ENCODE measurements at places on chromosomes 3 and 15.

DNA sequence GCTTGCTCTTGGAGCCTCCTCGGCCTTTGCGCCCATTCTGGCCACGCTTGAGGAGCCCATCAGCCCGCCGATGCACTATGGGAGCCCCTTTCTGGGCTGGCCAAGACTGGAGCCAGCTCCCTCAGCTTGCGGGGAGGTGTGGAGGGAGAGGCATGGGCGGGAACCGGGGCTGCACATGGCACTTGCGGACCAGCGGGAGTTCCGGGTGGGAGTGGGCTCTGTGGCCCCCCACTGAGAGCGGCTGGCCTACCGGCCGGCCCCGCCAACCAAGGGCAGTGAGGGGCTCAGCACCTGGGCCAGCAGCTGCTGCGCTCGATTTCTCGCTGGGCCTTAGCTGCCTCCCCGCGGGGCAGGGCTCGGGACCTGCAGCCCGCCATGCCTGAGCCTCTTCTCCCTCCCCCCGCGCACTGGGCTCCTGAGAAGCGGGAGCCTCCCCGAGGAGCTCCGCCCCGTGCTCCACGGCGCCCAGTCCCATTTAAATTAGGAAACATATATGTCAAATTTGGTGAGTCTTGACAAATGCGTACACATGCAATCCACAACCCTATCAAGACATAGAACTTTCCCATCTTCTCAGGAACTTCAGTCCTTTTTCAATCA, 97.6 kb upstream of the CNTN3 start:
- DNase-seq = no peak

GRCh38 chr15:84780492-84780891, 32.1 kb downstream of the ZNF592 start:
- DNase-seq = no peak

DNA sequence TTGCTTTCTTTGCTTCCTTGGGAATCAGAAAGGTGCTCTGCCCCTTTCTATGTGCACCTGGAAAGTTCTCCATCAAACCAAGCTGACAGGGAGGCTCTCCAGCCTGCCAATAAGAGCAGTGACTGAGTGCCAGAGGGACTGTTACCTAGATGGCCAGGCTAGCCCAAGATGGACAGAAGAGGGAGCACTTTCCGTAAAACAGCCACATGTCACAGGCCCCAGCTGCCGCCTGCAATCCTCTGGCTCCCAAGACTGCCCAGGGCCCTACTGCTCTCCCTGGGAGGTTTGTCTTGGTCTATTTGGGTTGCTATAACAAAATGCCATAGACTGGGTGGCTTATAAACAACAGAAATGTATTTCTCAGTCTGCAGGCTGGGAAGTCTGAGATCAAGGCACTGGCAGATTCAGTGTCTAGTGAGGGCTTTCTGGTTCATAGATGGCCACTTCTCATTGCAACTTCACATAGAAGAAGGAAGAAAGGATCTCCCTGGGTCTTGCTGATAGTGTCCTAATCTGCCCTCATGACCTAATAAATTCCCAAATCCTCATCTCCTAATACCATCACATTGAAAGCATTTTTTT, 72.3 kb downstream of the TAMM41 start:
- no peak for DNase-seq

DNA sequence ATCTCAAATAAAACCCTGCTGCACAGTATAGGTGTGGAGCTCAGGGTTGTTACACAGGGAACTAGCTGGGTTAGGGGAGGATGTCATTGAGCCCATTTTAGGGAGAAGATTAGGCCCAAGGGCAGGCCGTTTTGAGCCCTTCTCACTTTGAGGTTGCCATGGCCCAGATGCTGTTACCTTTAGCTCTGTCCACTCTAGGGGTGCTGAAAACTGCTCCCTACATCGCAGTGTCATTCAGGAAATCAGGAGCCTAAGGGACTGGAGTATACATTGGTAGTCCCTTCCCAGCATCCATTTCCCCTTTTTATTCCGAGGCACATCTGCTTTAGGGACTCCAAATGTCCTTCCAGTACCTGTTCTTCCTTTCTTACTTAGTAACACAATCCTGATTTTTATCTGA, 79.0 kb upstream of the SELENOK start:
- DNase-seq = no peak

DNA sequence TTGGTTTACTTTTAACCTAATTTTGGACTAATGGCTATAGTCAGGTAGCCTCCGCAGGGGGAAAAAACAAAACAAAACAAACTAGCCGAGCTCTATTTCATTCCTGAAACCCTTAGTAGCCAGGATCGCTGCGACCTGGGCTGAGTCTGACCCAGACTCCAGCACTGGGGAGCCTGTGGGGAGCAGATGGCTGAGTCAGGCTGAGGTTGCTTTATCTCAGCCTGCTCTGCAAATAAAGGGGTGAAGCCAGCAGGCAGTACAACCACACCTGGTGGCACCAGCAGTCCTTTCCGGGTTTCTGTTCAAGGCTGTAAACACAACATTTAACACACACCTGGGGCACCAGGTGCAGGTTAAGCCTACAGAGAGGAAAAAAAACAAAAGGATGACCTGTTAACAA, 27.3 kb downstream of the ABHD2 start:
- DNase-seq = no peak

- no peak for DNase-seq
These were observed 11.0 kb upstream of the MEIS2 start for GRCh38 chr15:37111427-37111717.

GRCh38 chr3:101632586-101632985, 44.3 kb downstream of the ZBTB11 start:
- DNase-seq = no peak

GRCh38 chr15:85419161-85419560, 38.8 kb downstream of the AKAP13 start:
- DNase-seq = no peak

DNA sequence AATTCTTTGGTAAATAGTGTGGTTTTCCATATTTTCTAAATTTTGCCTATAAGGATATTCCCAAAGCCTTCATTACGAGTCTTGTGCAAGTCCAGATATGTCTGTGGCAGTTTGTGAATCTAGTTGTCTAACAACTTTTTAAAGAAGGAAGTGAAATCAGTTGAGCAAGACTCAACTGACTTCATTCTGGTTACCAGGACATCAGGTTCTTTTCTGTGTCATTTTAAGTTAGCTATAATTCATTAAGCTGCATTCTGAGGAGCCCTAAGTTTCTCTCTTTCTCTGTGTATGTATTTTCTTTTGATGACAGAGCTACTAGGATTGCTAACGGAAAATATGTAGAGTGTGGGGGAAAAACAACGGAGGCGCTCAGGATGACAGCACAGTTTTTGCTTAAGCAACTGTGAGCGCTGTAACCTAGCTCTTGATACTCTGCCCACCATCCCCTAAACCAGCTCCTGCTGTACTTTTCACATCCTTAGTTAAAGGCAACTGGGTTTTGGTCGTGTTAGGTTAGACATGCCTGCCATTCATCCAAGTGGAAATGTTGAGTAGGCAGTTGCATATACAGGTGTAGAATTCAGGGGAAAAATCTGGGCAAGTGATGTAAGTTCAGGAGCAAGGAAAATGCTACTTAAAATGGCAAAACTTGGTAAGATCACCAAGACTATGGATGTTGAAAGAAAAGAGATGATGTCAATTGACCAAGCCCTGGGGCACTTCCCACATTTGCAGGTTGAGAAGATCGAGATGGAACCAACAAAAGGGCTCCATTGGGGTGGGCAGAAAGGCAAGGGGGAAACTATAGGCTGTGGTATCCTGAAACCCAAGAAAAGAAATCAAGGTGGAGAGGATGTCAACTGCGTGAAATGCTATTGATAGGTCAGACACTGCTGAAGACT, 9.2 kb downstream of the MFSD1 start:
- DNase-seq = no peak

GRCh38 chr15:45139770-45140169, 10.0 kb downstream of the DUOX1 start:
- no peak for DNase-seq

All from amygdala (tissue), 56 donors.